ENCODE measurements at places on chromosomes 16 and 17.

- DNase-seq: no peak
Observed at GRCh38 chr16:1501630-1502029, 8.5 kb downstream of the TELO2 start.

DNA sequence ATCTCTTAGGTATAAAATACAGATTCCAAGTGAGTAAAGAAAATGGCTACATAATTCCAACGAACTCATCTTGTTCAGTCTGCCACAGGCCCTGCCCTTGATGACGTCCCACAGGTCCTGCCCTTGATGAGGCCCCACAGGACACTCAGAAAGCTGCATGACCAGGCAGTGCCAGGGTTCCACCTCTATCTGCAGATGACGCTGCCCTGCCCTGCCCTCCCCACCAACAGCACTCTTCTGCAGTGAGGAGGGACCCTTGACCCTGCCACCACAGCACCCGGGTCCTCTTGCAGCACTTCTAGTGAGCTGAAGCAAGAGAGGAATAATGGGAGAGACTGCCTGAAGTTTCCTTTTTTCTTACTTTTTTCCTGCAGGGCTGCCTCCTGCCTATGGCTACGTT lies 118.4 kb downstream of the VPS53 start:
- DNase-seq: no peak

- DNase-seq: peak; percentile 17
Observed at GRCh38 chr17:60971515-60972369, 294.1 kb downstream of the BCAS3 start.

- peak; percentile 41 for DNase-seq
Observed at GRCh38 chr17:1764284-1764683, 2.4 kb downstream of the SERPINF1 start.

DNA sequence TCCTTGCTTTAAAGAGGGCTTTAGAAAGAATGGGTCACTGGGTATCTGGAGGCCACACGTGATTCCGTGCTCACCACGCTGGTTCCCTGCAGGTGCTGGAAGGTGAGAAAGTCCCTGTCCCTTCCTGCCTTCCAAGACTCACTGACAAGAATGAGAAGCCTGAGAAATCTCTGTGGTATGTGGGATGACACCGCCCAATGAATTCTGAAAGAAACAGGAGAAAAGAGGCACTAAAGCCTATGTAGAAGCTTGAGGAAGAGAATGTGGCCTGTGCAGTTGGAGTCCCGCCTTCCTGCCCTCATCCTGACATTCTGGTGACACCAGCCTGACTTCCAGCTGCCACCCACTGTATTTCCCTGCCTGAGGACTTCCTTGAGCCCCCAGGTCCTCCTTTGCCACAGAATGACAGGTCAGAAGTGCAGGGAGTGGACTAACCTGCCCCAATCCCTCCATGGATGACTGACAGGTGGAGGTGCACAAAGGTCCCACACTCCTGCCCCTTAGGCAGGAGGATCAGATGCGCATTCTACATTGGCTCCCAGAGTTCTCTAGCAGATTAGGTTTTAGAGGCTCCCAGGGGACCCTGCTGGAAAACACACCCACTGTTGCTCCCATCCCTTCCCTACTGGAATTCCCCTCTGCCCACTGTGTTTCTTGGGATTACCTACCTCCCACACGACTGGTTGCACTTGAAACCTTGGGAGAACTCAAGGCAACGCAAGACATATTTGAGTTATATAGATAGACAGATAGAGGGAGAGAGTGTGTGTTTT lies 38.6 kb upstream of the TENT4B start:
- no peak for DNase-seq

DNA sequence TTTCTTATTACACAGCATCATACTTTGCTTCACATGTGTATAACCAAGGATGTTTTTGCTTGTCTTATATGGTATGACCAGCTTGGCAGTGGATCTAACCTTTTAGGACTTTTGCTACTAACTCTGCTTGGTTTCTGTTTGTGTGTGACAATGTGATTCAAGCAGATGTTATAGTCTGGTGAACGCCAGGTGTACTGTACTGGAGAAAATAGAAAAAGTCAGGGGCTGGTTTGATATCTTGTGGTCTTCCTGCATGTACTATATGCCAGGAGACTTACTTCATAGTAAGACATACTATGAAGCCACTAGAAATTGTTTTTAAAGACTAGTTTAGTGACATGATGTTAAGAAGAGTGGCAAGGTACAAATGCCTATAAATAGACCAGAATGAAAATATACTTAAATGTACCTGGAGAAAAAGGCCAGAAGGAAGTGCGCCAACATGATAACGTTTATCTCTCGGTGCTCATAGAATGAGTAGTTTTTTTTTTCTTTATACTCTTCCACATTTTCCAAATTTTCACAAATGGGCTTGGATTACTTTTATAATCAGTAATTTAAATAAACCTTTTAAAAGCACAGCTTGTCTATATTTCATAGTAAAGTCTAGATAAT lies 112.3 kb downstream of the PRKCA start:
- no peak for DNase-seq

DNA sequence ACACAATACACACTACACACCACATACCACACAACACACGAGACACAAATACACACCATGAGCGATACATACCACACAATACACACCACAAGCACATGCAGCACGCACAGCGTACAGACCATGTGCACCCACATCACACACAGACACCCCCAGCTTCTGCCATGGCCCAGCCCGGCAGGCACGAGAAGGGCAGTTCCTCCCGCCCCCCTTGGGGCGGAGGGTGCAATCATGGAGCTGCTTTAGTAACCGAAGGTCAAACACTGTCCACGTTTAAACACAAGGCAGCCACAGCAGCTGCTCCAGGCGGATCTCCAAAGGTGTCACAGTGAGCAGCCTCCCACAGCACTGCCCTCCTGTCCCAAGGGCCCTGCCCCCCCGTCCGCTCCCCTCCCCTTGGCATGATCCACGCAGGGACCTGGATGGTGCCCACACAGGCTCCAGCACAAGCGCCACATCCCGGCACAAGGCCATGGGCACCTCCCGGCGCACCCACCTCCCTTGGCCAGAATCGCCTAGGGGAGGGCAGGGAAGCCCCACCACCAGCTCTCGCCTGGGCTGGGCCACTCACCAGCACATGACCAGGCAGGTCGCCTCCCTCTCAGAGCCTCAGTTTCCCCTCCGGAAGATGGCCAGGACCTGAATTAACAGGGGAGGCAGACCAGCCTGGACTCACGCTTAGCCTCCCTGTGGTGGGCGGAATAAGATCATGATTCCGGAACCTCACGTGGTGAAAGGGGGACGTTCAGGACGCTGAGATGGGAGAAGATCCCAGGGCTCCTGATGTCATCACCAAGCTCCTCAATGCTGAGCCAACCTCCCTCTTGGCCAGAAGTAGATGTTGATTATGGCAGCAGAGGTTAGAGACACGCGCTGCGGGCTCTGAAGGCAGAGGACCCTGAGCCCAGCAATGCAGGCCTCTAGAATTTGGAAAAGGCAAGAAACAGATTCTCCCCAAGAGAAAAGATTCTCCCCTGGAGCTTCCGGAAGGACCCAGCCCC lies 32.6 kb upstream of the ZNF469 start:
- no peak for DNase-seq

GRCh38 chr16:30604316-30604947 lies 5.8 kb downstream of the ZNF689 start:
- no peak for DNase-seq

- DNase-seq: no peak
Observed at GRCh38 chr17:15263206-15263579, 1.9 kb downstream of the PMP22 start.

DNA sequence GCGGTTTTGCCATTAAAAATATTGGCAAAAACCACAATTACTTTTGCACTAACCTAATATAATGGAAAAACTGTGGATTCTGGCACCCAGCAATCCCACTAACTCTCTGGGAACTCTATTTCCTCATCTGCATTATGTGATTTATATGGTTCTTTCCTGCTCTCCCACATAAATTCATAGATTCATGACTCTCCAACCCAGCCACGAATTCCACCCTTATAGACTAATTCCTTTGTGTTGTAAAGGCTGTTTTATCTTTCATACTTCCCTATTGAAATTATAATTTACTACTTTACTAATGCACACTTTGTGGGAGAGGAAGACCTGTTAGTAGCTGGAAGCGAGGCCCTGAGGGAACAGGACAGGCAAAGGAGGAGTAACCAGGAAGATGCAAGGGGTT lies 88.4 kb upstream of the GNAO1 start:
- no peak for DNase-seq

- DNase-seq: peak; percentile 24
Observed at GRCh38 chr17:46962374-46962790, 16.7 kb downstream of the RPRML start.

DNA sequence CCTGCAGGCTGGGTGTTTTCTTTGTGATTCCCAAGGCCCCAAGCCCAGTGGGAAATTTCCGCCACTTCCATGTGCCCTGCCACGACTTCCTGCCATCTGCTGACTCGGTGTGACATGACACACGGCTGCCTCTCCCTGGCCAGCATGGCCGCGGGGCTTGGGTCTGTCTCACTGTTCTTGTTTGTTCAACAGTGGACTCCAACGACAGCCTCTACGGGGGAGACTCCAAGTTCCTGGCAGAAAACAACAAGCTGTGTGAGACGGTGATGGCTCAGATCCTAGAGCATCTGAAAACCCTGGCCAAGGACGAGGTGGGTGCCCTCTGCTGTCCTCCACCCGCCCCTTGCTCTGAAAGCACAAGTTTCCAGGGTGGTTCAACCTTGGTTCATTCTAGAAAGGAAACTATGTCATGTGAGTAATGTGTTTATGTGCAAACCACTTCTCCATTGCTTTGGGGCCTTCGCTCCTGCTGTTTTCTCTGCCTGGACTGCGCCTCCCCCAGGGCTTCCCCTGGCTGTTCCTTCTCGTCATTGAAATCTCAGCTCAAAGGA lies 26.8 kb downstream of the KNOP1 start:
- DNase-seq: no peak

- no peak for DNase-seq
Observed at GRCh38 chr16:48408688-48409087, 23.5 kb upstream of the SIAH1 start.

GRCh38 chr17:45425125-45425983 lies 7.3 kb downstream of the ARHGAP27 start:
- DNase-seq: no peak

Measured in pulmonary artery endothelial cell (primary cell).